Fibroblast of lung (primary cell): ENCODE measurements at places on chromosomes 5 and 9.

- DNase-seq, result no peak
These were observed 18.8 kb downstream of the MAP1B start for GRCh38 chr5:72125941-72126620.

DNA sequence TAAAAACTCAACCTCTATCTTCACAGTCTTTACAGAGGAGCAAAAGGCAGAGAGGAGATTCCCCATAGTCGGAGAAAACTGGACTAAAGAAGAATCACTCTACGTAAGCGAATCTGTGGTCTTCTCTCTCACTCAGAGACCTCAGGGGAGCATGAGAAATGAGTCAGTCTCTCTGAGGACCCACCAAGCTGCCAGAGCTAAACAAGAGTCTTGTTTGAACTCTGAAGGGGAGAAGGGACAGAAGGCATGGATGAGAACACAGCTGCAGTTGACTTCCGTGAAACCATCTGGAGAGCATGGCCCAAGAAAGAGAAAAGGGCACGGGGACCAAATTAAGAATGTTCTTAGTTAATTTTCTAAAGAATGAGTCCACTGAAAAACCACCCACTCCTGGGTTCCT, 12.8 kb upstream of the MAN2A1 start:
- DNase-seq, result no peak

DNA sequence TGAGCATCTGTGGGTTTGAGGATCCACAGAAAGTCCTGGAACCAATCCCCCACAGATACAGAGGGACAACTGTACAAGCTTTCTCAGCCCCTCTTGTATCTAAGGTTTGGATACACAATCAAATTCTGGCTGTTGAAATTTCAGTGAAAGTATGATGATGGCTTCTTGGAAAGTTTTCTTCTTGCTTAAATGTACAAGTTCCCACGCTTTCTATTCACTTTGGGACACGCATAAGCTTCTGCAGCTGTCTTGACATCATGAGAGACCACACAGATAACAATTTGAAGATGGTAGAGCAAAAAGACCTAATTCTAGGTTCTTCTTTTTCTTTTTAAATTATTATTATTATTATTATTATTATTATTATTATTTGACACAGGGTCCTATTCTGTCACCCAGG, 31.6 kb upstream of the ARL15 start:
- DNase-seq, result no peak

DNA sequence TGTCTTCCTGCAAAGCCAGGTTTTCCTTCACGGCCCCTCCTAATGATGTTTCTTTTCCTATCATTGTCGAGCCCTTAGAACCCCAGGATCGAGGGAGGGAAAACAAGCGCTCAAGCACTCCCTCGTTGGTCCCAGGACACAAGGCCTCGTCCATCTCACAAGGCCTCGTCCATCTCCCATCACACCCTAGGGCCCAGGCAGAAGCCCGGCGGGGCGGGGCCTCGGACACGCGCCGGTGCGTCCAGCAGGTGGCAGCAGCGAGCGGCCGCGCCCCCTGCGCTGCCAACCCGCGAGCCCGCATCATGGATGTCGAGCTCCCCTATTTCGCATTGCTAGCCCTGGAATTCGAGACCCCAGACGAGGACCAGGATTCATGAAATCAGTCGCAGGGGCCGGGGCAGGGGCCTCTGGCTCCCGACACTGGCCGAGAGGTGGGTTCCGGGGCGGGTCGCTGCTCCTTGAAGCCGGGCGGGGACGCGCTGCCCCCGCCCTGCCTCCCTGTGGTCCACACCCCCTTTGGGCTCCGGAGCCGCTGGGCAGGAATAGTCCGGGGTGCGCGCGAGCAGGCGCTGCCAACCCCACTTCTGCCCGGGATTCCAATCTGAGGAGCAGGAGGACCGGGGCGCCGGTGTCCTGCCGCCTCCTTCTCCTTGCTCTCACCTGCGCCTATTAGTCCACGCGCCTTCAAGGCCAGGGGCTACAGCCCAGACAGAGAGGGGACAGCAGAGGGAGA, at the start of gene ABLIM3:
Gene ABLIM3 (plus strand): TSS at position 270 of the 733 bp plus-strand sequence. CDS start 603 bp downstream, outside the sequence.
- DNase-seq, result peak; percentile 74

GRCh38 chr5:122902263-122902662, 56.9 kb downstream of the SNX24 start:
- DNase-seq, result no peak

- peak; percentile 84 for DNase-seq
These were observed 235.7 kb upstream of the ADAMTSL1 start for GRCh38 chr9:18238254-18238653.

GRCh38 chr9:91562416-91562815, 138.8 kb upstream of the NFIL3 start:
- DNase-seq, result peak; percentile 57

DNA sequence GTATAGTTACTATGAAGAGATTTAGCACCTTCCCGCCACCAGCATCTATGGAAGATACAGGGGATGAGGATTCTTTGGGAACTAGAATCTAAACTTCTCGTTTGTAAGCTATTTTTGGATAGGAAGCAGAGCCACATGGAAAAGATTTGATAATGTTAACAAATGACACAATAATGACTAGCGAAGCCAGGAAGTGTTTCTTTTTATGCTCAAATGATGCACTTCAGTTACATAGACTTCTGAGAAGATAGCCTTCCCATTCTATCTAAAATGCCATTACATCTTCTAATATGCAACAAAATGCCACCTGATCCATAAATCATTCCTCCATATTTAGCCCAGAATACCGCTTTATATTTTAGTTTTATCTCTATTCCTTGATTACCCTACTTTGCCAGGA, 17.0 kb upstream of the TNC start:
- peak; percentile 52 for DNase-seq

DNA sequence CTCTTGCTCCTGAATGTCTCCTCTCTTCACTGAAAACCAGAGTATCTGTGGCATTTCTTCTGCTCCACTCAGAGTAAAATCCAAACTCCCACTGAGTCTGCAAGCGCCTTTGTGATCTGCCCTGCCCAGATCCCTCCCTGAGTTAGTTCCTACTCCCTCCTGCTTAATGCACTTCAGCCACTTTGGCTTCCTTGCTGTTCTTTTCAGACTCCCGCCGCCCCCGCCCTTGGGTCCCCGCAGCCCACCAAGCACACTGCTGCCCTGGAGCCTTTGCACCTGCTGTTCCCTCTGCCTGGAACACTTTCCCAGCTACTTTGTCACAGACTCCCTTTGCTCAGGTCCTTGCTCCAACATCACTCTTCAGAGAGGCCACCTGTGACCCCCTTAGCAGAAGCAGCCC, 127.2 kb upstream of the SLC25A48 start:
- no peak for DNase-seq

GRCh38 chr5:148911386-148911785, 85.0 kb downstream of the ADRB2 start:
- no peak for DNase-seq

- no peak for DNase-seq
These were observed 56.6 kb downstream of the KCNN2 start for GRCh38 chr5:114418176-114419066.

DNA sequence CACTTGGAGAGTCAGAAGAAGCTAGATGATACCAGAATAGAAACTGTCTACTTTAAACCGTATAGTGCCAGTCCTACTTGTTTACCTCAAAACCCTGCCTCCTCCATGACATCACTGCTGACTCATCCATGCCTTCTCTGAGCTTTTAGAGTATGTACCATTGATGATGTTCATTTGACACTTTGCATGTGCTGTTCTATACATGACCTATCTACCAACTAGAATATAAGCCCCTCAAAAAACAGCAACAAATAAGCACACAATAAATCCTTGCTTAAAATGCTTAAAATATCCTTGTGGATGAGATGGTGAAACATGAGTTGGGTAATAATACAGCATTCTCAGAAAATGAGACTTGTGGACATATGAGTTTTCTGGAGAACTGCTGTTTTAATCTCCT, 2.6 kb downstream of the CTNNAL1 start:
- peak; percentile 94 for DNase-seq

DNA sequence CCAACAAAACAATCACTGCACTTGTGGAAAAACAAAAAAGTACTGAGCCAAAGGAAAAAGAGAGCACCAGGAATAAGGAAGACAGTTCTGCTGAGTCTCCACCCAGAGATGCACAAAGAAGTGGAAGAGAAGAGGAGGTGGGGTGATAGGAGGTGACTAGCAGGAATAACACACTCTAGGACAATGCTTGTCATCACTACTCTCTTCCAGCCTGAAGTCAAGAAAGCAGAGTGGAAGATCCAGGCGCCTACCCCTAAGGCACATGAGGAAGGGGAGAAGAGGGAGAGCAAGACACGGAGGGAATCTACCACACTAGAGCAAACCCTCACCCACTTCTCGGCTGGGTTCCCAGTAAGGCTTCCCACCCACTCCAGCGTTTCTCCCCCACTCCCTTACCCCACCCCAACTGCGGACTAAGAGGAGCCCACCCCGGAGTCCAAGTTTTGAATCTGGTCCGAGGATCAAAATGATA, 1.7 kb downstream of the SLIT3 start:
- peak; percentile 16 for DNase-seq

- no peak for DNase-seq
These were observed 32.4 kb upstream of the C5orf24 start for GRCh38 chr5:134813407-134813806.

GRCh38 chr5:176388003-176388443, 375 bp downstream of the NOP16 start:
- DNase-seq, result no peak

GRCh38 chr5:68086857-68087256, 128.7 kb upstream of the PIK3R1 start:
- DNase-seq, result peak; percentile 76

GRCh38 chr9:129834489-129835127, 467 bp downstream of the C9orf78 start:
- DNase-seq, result no peak

- DNase-seq, result peak; percentile 27
These were observed 54.8 kb downstream of the UBAP1 start for GRCh38 chr9:34233672-34234071.

GRCh38 chr9:135075234-135076142, 12.0 kb upstream of the OLFM1 start:
- no peak for DNase-seq

DNA sequence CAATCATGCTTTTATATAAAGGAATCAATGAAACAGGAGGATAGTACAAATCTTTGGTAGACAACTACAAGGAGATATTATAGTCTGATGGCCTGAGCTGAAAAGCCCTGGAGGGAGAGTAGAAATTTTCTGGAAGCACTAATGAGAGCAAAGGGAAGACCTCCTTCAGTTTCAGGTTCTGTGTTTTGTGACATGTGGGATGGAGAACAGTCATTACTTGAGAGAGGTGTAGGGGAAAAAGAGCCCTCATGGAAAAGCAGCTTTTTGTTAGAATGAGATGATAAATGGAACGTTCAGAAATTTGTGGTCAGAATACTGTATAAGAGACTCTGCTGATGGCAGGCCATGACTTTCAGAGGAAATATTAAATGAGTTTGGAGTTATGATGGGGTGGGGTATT, 360.6 kb upstream of the MEF2C start:
- no peak for DNase-seq

- no peak for DNase-seq
These were observed 183.4 kb downstream of the TMC1 start for GRCh38 chr9:72704688-72705375.

DNA sequence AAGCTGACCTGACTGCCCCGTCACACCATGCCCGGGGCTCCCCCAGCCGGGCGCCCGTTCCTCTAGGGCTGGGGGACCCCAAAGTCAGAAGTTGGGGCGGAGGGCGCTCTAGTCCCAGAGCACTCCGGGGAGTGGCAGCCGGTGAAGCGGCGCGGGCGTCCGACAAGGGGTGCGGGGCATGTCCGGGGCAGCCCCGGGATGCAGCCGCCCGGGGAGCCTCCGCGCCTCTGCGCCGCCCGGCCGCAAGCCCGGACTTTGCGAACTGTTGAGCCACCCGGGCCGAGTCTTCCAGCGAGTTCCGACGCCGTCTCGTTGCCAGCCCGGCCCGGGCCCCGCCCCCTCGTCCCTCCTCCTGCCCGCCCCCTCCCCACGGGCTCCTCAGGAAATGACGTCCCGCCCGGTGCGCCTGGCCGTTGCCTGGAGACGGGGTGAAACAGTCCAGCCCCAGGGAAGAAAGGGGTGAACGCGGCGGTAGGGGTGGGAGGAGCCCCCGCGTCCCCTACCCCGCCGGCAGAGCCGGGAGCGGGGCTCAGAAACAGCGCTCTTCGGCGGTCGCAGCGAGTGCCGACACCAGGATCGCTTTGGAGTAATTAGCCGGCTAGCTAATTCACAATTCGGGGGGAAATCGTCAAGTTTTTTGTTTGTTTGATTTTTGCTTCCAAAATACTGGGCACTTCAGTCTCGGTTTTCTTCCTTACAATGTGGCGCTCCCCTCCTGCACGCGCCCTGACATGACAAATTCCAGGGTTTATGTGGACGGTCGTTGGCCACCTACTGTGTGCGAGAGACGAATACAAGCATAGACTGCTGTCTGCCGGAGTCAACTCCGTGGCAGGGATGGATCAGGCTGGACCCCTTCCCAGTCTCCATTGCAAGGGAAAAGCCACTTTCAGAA, at the start of gene WHRN:
Gene WHRN (minus strand): TSS at position 287 of the 895 bp plus-strand sequence. CDS start 672 bp downstream, outside the sequence.
- peak; percentile 81 for DNase-seq

- DNase-seq, result peak; percentile 16
These were observed 19.7 kb upstream of the HSDL2 start for GRCh38 chr9:112360047-112360804.

DNA sequence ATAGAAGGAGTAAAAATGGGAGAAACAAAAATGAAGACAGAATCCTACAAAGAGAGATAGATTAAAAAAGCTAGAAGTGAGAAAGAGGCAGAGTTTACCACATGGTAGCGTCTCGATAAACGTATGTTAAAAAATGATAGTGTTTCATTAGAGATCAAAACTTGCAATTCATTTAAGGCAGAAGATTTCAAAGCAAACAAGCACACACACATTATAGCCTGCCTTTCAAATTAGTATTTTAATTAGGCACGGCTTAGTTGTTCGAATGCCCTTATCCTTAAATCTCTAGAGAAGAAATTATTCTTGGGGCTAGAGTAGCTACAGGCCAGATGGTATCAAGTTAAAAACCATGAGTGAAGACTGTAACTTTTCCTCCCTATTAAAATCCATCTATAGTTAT, 6.0 kb downstream of the STOM start:
- no peak for DNase-seq

- no peak for DNase-seq
These were observed 322.6 kb downstream of the FBXL17 start for GRCh38 chr5:108059334-108059733.

GRCh38 chr5:167145841-167146240, 1145.6 kb upstream of the WWC1 start:
- no peak for DNase-seq

- DNase-seq, result no peak
These were observed 93.4 kb downstream of the GNAQ start for GRCh38 chr9:77938163-77938562.

DNA sequence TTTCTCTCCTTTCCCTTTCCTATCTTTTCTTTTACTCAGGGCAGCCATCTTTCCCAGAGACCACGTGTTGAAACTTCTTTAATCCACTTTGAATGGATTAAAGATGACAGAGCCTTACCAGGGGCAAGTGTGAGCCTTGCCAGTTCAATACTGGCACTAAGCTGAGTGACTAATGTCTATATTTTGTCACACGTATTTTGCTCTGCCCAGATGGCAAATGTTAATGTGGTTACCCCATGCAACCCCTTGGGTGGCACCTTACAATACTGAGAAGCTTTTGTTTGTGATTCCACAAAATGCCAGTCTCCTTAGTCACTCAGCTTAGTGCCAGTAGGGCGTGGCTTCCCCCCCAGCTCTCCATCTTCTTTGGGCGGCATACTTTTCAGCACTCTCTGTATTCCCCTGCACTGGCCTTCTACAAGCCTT, 24.8 kb downstream of the ANXA1 start:
- no peak for DNase-seq
